ENCODE measurements at places on chromosomes 5 and 9.

GRCh38 chr9:89400403-89401116 lies 82.3 kb downstream of the SECISBP2 start:
- peak; percentile 85 for DNase-seq

DNA sequence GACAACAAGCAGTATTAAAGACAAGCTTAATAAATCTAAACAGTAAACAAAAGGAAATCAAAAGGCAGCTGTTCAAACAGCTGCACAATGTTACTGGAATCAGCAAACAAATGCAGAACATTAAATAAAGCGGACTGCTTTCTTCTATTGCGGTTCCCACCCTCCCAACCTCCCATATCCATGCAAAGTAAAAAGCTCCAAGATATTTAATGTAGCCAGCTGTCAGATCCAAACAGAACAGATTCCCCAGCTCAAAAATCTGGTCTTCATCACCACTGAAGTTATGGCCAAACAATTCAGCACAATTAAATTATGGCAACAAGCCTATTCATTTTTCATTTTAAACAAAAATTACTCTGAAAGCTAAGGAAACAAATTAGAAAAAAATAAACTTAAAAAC lies 75.9 kb downstream of the SLC38A9 start:
- no peak for DNase-seq

DNA sequence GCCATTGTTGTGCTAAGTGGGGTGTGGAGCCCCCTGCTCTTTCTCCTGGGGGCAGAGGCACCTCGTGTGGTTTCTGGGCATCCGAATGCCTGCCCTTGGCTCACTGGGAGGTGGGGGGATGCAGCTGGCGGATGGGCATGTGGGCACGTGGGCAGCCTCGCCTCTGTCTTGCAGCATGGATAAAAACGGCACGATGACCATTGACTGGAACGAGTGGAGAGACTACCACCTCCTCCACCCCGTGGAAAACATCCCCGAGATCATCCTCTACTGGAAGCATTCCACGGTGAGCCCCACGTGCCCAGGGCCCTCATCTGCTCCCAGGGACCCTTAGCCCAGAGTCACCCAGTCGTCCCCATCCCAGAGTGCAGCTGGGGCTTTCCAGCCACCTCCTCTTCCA lies 25.3 kb downstream of the PTGES2 start:
- no peak for DNase-seq

DNA sequence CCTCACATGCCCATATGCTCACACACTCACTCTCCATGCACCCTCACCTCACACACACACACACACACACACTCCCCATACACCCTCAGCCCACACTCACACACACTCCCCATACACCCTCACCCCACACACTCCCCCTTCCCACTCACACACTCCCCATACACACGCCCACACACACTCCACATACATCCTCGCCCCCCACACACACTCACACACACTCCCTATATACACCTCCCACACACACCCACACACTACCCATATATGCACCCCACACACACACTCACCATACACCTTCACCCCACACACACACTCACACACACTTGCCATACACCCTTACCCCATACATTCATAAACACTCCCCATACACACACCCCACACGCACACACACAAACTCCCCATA lies 550.7 kb upstream of the DAP start:
- DNase-seq, result no peak

DNA sequence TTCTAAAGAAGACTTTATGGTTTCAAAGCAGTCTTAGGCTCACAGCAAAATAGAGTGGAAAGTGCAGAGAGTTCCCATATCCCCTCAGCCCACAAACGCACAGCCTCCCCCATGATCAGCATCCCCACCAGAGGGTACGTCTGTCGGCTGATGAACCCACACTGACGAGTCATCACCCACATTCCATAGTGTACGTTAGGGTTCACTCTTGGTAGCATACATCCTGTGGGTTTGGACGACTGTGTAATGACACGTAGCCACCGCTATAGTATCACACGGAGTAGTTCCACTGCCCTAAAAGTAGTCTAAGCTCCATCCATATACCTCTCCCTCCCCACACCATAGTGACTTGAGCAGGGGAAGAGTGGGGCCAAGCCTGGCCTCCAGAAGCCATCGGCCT lies 135.7 kb upstream of the PHYKPL start:
- no peak for DNase-seq

DNA sequence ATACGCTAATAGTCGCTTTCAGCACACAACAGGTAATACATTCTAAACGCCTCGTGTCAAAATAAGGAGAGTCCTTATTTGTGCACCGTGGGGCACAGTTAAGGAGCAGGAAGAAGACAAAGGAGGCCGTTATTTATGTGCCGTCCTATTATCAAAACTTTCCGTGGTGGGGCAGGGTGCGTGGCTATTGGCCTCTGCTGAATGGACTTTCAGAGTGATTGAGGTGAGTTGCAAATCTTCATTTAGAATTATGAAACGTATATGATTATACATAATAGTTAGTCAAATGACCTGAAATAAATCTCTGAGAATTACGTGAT lies 833 bp downstream of the C5orf24 start:
- DNase-seq, result peak; percentile 38

DNA sequence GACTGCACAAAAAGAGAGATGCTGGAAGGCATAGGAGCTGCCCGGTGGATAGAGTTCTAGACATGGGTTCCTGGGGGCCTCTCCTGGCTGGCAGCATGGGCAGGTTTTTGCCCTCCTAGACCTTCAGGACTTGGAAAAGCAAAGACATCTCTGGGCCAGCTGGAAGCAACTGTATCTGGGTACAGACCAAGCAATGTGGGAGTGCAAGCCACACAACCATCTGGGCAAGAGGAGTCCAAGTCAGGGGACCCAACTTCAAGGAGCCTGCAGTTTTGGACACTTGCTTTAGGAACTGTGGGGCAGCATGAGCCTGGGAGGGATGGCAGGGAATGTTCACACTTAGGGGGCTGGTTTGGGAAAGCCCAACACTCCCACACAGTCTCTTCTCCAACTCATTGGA lies 323.3 kb downstream of the GADD45G start:
- no peak for DNase-seq

GRCh38 chr5:113201715-113202114 lies 225.1 kb downstream of the DCP2 start:
- no peak for DNase-seq

DNA sequence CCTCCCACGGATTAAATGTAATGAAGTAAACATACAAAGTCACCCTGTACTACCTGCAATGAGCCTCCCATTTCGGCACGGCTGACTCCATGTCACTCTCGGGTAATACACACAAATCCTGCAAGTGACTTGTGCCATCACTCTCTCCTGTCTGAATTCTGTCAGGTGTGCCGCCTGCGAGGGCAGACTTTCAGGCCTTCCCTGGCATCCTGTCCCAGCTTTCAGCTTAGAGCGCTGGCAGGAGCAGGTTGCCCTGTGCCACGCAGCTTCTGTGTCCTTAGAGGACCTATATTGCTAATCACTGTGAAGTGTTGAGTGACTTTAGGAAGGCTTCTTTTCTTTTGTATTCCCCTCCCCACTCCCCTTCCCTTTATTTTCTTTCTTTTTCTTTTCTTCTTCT lies 25.8 kb upstream of the S1PR3 start:
- DNase-seq, result no peak

DNA sequence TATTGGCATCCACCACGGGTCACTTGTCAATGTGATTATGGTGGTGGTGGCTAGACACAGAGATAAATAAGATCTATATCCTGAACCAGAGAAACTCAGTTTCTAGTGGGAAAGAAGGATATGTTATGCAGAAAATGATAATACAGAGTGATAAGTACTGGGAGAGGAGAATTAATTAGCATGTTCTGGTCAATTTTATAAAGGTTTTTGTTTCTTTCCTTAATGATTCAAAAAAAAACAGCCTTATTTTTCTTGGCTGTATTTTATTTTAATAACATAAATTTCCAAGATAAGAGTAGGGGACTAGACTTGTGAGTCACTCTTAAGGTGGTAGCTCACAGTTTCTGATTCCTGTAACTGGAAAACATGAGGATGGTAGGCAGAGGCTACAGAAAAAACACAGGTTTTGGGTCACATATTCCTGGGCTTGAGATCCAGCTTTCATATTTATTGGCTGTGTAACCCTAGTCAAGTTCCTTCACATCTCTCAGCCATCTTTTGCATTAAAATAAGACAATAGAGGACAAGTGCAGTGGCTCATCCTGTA lies 350.3 kb upstream of the RPS23 start:
- DNase-seq, result no peak

GRCh38 chr5:127810707-127811490 lies 107.7 kb downstream of the CCDC192 start:
- DNase-seq, result peak; percentile 9

GRCh38 chr9:109779711-109780452 lies at the start of gene PALM2AKAP2:
PALM2AKAP2 (plus strand) TSS chr9:109780198; CDS start chr9:109780489, 291 bp downstream.
- peak; percentile 1 for DNase-seq

GRCh38 chr5:147904110-147904509 lies 2.2 kb downstream of the C5orf46 start:
- DNase-seq, result no peak

All from suppressor macrophage treated with lipopolysaccharide for 4 hours (primary cell).